ENCODE measurements at places on chromosomes 2 and 18. TPM values are rescaled to one million over a fixed set of nuclear protein-coding genes. Genes with fewer than 3 reads are reported as not detected.
A peak's percentile ranks its signal among the peaks of the same experiment; 100 is the strongest.

- no peak overlapping the region for H3K27ac ChIP-seq
- H3K4me3 ChIP-seq, result no peak overlapping the region
- no peaks in the 10 kb centered on the region for H3K4me1 ChIP-seq
- H3K36me3 ChIP-seq, result peaks cover 31% of the 10 kb centered on the region
- no peaks in the 10 kb centered on the region for H3K27me3 ChIP-seq
Observed at GRCh38 chr2:200393191-200393590, 86.7 kb downstream of the SPATS2L start.

DNA sequence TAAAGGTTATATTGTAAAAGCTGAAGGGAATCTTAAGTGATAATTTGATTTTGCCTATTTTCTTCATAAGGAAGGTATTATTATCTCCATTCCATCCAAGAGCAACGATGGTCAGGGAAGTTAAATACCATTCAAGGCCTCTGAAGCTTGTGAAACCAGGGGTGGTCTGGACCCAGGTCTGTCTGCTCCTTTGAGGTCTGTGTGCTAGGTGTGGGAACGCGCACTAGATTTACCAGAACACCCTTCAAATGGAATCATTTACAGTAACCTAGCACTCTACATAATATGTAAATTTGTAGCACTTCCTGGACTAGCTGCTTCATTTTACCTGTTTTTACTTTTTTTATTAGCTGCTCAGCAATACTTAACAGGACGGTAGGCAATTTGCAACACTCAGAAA is 6.4 kb upstream of the TRIB2 start:
- H3K36me3 ChIP-seq, result no peaks in the 10 kb centered on the region
- DNase-seq, result no peak
- no peaks in the 10 kb centered on the region for H3K27me3 ChIP-seq
- no peak overlapping the region for H3K4me3 ChIP-seq

DNA sequence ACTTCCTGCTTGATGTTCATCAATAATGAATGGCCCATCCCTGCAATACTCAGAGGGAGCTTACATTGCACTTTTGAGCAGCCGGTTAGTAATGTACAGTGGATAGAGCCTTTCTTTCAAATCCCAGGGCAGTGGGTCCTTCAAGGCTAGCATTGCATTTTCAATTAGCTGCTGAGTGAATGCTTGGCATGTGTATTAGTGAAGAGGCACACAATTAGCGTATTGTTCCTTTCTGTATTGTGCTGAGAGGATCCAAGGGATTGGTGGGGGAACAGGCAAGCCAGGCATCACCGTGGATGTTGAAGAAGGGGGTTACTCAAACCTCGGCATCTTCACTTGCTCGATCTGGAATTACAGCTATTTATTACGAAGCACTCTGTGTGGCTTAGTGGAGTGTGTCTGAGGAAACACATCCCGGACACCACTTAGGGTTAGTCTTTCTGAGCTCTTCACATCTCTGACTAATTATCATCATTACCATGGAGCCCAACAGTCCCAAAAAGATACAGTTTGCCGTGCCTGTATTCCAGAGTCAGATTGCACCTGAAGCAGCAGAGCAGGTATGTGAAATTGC is at the start of gene PPP1R1C:
PPP1R1C (plus strand) TSS at position 222 of the 574 bp plus-strand sequence; CDS start at position 480, 258 bp downstream.
- H3K4me1 ChIP-seq, result no peaks in the 10 kb centered on the region
- peak within 1 kb of the TSS; percentile 15 for H3K27ac ChIP-seq
- H3K27me3 ChIP-seq, result no peaks in the 10 kb centered on the region
- H3K36me3 ChIP-seq, result no peaks in the 10 kb centered on the region

- peaks cover 62% of the 10 kb centered on the region for H3K27me3 ChIP-seq
- no peak overlapping the region for H3K27ac ChIP-seq
- DNase-seq, result no peak
- H3K4me3 ChIP-seq, result no peak overlapping the region
- H3K4me1 ChIP-seq, result peaks cover 11% of the 10 kb centered on the region
Observed at GRCh38 chr18:59264121-59264571, 9.1 kb downstream of the RAX start.

- peaks cover 14% of the 10 kb centered on the region for H3K4me1 ChIP-seq
- no peak overlapping the region for H3K27ac ChIP-seq
- no peaks in the 10 kb centered on the region for H3K27me3 ChIP-seq
- peak; percentile 34 for DNase-seq
Observed at GRCh38 chr2:240775905-240776304, 44.1 kb downstream of the KIF1A start.

GRCh38 chr18:49786019-49786720 is 27.2 kb downstream of the ACAA2 start:
- no peak overlapping the region for H3K4me3 ChIP-seq
- no peak for DNase-seq
- H3K4me1 ChIP-seq, result no peaks in the 10 kb centered on the region
- H3K27me3 ChIP-seq, result no peaks in the 10 kb centered on the region
- H3K27ac ChIP-seq, result no peak overlapping the region
- peaks cover 31% of the 10 kb centered on the region for H3K36me3 ChIP-seq

IHH gene
- 0.45 TPM for polyA plus RNA-seq

NFE2L2 gene
- polyA plus RNA-seq, result 60.6 TPM

All from muscle of leg (tissue), 16 donors.